Fibroblast of skin of abdomen (primary cell): ENCODE measurements at places on chromosomes 5 and 9.

GRCh38 chr9:126519660-126520420 lies 93.9 kb upstream of the LMX1B start:
- no peak for DNase-seq

DNA sequence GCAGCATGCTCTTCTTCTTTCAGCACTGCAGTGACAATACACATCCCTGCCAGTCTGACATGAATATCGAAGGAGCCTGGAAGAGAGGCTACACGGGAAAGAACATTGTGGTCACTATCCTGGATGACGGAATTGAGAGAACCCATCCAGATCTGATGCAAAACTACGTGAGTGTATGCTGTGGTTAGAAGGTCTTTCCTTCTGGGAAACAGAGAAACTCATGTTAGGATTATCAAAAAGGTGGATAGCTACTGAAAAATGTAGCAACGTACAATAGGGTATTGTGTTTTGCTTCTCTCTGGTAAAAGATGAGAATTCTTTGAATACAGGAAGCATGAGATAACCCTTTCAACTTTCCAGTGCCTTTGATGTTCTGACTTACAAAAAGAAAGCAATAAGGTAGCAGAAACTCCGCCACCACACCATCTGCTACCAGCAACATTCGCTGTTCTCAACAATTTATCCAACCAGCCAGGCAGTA lies 133.3 kb downstream of the PCSK5 start:
- DNase-seq: peak; percentile 19

DNA sequence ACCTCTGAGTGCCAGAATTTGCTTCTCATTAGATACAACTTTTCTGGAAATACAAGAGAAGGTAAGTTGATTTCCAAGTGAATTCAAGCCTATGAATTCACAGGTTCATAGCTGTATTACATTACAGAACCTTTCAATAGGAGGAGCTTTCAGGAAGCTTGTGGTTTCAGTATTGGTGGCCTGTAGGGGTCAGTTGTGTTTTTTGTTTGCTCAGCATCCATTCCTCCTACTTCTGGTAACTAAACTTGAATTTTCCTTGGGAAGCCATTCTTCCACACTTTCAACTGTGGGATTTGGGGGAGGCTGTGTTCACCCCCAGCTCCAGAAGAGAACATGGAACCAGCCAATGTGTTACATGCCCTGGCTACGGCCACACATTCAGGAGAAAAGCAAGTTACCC lies 5.6 kb upstream of the CYSTM1 start:
- DNase-seq: no peak

DNA sequence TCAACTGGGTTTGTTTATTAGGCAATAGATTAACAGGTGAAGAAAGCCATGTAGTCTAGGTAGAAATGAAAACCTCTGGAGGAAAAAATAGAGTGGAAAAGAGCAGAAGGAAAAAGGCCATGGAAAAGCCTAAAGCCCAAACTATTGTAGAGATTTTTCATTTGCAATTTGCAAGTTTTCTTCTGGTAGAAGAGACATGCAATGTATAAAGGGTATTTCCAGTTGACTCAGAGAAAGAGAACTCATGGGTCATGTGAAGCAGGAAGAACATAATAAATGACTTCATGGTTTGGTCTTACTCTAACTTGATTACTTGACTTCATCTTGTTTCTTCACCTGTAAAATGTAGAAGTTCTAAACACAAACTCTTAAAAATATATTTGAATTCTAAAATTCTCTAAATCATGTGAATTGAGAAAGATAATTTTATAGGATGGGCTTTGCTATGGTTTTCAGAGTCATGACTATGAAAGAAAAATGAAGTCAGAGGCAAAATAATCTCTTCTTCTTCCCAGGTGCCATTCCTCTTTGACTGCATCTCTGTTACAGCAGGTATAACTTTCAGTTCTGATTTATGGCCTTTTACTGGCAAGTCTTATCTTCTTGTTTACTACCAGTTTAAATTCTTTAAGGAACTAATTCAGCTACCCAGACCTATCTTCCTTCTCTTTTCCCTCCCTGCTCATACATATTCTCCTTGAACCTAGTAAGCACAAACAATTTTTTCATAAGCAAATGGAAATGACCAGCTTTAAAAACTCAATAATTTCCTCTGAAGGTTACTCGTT lies 47.7 kb upstream of the TMC1 start:
- DNase-seq: peak; percentile 42

DNA sequence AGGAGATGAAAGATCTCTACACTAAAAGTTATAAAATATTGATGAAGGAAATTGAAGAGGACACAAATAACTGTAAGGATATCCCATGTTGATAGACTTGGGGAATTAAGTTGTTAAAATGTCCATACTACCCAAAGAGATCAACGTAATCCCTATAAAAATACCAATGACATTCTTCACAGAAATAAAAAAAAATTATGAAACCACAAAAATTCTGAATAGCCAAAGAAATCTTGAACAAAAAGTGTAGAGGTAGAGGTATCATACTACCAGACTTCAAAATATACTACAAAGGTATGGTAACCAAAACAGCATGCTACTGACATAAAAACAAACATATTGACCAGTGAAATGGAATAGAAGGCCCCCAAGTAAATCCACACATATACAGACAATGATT lies 71.5 kb upstream of the ELL2 start:
- DNase-seq: no peak

- DNase-seq: no peak
These were observed 74.1 kb downstream of the PHF2 start for GRCh38 chr9:93650448-93650847.

DNA sequence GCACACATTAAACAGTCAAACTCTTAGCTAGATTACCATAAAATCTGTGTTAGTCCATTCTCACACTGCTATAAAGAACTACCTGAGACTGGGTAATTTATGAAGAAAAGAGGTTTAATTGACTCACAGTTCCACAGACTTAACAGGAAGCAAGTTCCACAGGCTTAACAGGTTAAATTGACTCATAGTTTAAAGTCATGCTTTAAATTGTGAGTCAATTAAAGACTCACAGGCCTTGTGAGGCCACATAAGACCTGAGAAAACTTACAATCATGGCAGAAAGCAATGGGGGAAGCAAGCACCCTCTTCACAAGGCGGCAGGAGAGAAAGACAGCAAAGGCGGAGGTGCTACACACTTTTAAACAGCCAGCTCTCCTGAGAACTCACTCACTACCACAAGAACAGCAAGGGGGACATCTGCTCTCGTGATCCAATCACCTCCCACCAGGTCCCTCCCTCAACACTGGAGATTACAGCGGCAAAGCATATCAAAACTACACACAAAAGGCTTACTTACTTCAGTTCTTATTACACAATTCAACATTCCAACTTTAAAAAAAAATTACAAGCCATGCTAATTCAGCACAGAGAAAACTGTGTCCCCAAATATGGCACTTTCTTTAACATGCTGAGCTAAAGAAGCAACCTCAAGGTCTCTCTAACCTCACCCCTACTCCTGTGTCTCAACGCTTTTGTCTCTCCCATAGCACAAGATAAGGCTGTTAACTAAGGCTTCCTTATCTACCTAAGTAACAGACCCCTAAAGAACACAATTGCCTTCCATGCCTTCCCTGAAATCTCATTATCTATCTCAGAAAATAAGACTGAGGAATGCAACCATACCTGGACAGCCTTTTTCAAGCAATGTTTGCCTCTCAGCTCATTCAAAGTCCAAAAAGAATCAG lies 805.1 kb downstream of the NR2F1-AS1 start:
- DNase-seq: peak; percentile 46

GRCh38 chr5:150641824-150642566 lies 1.5 kb downstream of the SYNPO start:
- DNase-seq: no peak

GRCh38 chr5:8752595-8752994 lies 793.3 kb downstream of the SEMA5A start:
- no peak for DNase-seq

- DNase-seq: peak; percentile 86
These were observed 34.4 kb upstream of the SLC25A51 start for GRCh38 chr9:37938121-37938891.

- no peak for DNase-seq
These were observed 9.0 kb downstream of the COL5A1 start for GRCh38 chr9:134650431-134651190.

- DNase-seq: no peak
These were observed 38.3 kb upstream of the FAM120AOS start for GRCh38 chr9:93491593-93492232.

DNA sequence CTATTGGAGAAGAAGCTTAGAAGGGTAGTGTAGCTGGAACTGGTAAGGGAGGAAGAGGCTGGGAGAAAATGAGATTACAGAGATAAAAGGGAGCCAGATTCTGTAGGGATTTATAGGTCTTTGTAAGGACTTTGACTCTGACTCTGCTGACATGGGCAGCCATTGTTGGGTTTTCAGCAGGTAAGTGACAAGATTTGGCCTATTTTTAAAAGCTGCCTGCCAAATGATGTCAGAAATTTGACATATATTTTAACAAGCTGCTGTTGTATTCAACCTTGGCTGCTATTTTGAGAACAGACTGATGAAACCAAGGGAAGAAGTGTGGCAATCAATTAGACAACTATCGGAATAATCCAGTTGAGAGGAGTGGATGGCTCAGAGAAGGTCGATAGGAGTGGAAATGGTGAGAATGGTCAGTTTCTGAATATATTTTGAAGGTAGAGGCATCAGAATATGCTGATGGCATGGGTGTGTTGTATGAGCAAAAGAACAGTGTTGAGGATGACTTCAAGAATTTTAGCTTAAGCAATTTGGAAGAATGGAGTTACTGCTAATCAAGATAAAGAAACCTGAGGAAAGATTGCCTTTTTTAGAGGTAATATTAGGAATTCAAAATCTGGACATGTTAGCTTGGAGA lies 56.8 kb downstream of the KCTD16 start:
- DNase-seq: no peak

- DNase-seq: no peak
These were observed 111.5 kb upstream of the FSTL4 start for GRCh38 chr5:133723651-133724366.

DNA sequence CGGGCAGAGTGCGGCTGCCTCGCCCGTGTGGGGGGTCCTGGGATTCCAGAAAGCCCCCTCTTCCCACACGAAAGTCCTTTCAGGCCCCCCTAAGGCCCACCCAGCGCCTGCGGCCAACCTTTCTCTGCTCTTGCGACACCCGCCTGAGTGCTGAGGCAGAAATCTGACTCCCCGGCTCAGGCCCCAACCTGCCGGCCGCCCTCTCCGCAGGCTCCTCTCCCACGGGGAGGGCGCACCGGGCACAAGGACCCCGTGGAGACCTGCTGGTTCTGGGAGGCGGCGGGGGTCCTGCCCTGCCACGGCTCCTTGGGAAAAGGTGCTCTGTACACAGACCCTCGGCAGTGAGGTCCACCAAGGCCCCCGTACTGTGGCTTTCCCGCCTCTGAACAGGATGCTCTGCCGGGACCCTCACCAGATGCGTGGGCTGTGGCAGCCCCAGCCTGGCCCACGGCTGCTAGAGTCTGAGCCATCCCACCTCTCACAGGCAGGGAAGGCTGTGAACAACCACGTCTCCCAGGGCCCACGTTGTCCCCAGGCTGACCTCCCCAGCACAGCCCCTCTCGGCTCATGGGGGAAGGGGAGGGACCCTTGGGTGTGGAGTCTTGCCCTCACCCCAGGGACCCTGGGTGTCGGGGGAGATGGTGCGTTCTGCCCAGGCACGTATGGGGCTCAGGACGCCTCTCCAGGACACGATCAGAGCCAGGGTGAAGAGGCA lies 41.5 kb upstream of the EGFL7 start:
- no peak for DNase-seq

GRCh38 chr5:128493657-128494329 lies 44.3 kb downstream of the FBN2 start:
- DNase-seq: no peak

DNA sequence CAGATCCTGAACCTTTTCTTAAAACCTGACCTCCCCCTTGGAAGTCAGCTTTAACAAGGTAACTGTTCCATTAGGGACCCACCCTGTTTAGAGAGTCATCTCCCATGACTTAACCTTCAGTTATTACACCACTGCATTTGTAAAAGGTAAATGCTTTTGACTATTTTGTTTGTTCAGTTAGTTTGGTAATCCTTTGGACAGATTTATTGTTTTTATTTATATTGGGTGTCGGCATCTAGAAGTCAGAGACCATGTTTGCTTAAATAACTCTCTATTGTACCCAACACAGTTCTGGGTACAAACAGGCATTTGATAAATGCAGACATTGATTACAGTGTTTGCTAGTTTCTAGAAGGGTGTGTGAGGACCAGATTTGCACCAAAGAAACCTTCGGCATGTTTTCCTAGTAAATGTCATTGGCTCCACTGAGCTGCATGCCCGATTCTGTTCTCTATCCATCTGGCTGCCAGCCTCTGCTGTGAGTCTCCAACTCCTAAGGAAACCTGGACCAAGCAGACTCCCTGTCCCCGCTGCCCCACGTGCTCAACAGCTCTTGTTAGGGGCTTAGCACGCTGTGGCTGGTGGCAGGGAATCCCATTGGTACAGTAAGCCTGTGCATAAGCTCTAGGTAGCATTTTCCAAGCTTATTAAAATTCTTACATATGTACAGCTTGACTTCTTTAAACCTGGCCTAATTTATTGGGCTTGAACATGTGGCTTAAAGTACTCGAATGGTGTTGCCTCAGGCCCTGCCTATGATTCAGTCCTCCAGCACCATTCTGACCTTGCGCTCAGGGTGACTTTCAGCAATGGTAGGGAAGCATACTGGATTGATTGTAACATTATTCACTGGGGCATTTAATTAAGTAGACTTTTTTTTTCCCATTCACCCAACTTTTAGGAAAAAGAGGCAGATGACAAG lies 6.6 kb downstream of the PCBD2 start:
- no peak for DNase-seq

DNA sequence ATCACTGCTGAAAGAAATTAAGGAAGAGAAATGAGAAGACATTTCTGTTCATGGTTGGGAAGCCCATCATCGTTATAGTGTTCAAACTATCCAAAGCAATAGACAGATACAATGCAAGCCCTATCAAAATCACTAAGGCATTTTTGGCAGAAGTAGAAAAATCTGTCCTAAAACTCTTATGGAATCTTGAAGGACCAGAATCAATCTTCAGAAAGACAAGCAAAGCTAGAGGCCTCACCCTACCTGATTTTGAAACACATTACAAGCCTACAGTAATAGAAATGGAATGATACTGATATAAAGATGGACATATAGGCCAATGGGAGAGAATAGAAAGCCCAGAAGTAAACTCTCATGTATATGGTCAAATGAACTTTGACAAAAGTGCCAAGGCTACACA lies 4.9 kb upstream of the IFNA21 start:
- no peak for DNase-seq

DNA sequence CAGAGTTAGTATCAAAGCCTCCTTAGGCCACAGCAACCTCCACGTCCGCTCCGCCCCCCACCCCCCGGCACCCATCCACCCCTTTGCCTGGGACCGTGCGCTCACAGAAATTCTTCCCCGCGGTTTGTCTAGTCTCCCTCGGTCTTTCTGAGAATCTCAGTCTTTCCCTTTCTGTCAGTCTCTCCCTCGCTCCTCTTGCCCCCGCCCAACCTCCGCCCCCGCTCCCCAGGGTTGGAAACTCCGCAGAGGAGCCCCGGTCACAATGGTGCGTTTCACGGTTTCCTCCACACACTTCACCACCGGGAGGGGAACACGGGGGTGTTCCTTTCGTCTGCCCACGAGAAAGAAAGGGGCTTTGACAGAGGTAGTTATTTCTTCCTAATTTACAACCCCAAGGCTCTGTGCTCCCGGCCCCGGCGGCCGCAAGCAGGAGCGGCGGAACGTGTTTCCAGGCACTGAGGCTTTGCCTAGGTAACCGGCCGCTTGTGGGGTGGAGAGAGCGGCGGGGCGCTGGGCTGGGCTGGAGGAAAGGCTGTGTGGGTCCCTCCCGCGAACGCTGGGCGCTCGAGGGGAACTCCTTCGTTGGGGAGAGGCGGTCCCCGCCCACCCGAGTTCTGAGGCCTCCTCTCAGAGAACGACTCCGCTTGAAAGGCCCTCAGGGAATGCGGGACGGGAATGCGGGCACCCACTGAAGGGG lies 2.1 kb downstream of the NR4A3 start:
- no peak for DNase-seq

- no peak for DNase-seq
These were observed 429.7 kb downstream of the KIAA0825 start for GRCh38 chr5:94188725-94189124.
